ENCODE measurements at places on chromosomes 2 and 18. TPM values are rescaled to one million over a fixed set of nuclear protein-coding genes. Genes with fewer than 3 reads are reported as not detected.

The SKA1 gene
- total RNA-seq = 13.9 TPM

The NAT8 gene
- not detected for total RNA-seq

The MYL1 gene
- not detected for total RNA-seq

GRCh38 chr2:197931661-197932312 lies 127.4 kb downstream of the PLCL1 start:
- no peak overlapping the region for H3K4me3 ChIP-seq
- DNase-seq = peak; percentile 24
- H3K27me3 ChIP-seq = no peaks in the 10 kb centered on the region
- no peaks in the 10 kb centered on the region for H3K36me3 ChIP-seq
- H3K27ac ChIP-seq = no peak overlapping the region
- H3K4me1 ChIP-seq = no peaks in the 10 kb centered on the region

DNA sequence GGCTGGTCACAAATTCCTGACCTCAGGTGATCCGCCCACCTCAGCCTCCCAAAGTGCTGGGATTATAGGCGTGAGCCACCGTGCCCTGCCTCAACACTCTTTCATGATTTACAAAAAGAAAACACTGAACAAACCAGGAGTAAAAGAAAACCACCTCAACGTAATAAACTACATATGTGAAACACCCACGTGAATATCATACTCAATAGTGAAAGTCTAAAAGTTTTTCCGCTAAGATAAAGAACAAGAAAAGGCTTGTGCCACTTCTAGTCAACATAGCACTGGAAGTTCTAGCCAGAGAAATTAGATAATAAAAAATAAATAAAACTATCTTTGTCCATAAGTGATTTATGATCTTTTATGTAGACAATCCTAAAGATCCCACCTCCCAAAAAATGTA lies 68.5 kb downstream of the ROCK2 start:
- peaks cover 6% of the 10 kb centered on the region for H3K4me1 ChIP-seq
- no peak overlapping the region for H3K27ac ChIP-seq
- H3K36me3 ChIP-seq = peaks cover 3% of the 10 kb centered on the region
- H3K27me3 ChIP-seq = no peaks in the 10 kb centered on the region

DNA sequence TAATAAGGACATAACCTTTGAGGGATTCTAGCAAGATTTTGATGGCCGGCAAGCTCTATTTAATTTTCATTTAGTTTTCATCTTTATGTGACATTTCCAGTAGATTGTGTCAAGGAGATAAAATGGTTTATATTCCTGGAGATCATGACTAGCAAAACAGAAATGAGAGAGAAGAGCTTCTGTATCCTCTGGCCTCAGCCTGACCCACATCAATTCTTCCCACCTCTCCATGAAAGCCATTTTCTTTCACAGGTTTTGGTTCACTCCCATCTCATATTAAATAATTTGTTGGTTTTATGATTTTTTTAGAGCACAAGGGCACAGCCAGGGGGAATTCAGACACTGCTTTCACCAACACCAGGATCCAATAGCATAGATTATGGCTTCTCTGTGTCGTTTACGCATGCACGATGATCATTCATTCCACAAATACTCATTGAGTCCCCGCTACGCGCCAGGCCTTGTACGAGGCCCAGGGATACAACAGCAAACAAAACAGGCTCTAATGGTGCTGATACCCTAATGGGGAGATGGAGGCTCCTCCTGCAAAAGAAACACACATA lies 85.9 kb downstream of the SH3BP4 start:
- H3K4me1 ChIP-seq = peaks cover 9% of the 10 kb centered on the region
- H3K36me3 ChIP-seq = peaks cover 77% of the 10 kb centered on the region
- H3K27ac ChIP-seq = no peak overlapping the region
- no peak for DNase-seq
- no peaks in the 10 kb centered on the region for H3K27me3 ChIP-seq

- H3K4me1 ChIP-seq = no peaks in the 10 kb centered on the region
- DNase-seq = no peak
- H3K27ac ChIP-seq = no peak overlapping the region
- no peaks in the 10 kb centered on the region for H3K36me3 ChIP-seq
Measured at GRCh38 chr2:136693966-136694365, 71.4 kb upstream of the THSD7B start.
